ENCODE measurements at places on chromosomes 3 and 15.

GRCh38 chr15:60212536-60212935 lies 185.2 kb downstream of the ANXA2 start:
- DNase-seq, result no peak

- DNase-seq, result no peak
Measured at GRCh38 chr15:49758456-49758855, 137.6 kb downstream of the DTWD1 start.

DNA sequence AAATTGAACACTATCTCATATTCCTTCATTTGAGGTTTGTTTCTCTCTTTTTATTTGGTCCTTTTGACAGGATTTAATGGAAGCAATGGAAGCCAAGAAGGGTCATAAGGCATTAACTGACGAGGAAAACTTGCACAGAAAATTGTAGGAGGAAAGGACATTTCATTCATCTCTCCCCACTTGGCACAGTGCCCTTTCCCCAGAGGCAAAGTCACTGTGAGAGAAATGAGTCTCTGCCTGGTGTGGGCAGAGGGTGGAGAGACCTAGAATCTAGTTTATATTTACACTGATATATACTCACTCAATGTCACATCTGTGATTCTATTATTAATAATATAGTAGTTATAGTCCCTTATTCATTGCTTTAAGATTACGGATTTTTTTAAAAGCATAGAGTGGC lies 324.6 kb upstream of the IL12A start:
- DNase-seq, result no peak

- no peak for DNase-seq
Measured at GRCh38 chr3:128063865-128064264, 11.6 kb downstream of the SEC61A1 start.

DNA sequence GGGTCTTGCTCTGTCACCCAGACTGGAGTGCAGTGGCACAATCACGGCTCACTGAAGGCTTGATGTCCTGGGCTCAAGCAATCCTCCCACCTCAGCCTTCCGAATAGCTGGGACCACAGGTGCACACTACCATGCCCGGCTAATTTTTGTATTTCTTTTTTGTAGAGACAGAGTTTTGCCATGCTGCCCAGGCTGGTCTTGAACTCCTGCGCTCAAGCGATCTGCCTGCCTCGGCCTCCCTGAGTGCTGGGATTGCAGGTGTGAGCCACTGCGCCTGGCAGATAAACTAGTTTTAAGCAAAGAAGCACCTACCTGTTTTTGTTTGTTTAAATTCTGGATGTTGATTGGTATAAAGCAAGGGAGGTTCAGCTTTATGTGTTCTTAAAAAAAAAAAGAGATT lies 170.6 kb upstream of the GOLIM4 start:
- no peak for DNase-seq

GRCh38 chr3:127815641-127816605 lies 6.4 kb downstream of the MGLL start:
- DNase-seq, result no peak

DNA sequence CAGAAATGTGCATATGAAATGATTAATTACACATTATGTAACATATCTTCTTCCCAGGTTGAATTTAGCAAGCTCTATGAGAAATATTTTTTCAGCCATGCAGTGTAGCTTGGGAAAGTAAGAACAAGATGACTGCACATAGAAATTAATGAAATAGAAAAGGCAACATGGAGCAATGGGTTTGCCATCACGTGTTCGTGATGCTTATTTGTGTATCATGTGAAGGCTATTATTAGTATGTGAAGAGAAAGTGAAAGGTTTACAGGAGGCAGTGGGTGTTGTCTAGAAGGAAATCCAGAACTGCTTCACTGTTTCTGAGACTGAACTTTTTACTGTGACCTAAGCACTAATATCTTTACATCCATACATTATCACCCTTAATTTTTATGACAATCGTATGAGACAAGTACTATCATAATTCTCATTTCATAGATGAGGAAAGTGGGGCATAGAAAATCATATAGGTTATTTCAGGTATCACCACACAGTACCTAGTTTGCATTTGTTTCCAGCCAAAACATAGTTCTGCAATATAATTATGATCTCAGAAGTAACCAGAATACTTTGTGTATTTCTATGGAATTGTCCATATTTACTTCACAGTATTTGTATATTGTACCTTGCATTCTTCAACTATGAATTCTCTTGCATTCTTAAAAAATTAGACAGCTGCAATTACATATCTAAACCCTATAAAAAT lies 14.9 kb downstream of the SERPINI1 start:
- no peak for DNase-seq

DNA sequence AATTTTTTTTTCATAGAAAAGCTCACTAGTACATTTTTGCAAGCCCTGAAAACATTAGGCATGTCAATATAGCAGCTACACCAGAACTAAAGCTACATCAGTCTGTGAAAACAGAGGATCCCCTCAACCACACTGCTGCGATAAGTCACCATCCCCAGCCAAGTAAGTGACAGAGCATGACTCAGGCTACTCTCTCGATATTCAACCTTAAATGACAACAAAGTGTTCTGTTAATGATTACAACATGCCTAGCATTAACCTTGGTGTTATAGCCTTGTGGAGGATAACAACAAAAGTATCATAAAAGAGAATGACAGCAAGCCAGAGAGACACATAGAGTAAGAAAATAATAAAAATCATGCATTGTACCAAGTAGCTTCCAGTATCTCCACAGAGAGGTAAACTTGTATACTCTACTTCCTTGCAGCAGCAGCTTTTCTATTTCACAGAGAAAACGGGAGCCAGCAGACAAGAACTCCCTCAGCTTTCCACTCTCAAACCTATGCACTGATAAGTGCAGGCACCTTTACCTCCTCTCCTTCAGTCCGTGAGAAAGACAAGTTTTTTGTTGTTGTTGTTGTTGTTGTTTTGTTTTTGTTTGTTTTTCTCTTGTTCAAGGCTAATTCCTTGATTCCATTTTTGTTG lies 76.6 kb downstream of the GBE1 start:
- no peak for DNase-seq

DNA sequence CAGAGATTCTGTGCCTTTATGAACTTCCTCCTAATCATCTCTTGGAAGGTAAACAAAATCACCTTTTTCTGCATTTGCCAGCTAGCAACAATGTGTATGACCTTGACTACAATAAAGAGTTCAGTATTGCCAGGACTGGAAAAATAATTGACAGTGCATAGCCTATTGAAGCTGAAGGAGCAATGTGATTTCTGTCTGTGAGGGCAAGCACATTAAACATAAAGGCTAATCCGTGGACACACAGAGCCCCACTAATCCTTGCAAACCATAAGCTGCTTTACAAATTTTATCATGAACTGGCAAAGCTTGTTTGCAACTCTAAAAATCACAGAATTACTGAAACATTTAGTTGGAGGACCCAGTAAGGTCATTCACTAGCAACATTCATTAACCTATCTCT lies 563.8 kb downstream of the PYDC2 start:
- no peak for DNase-seq

DNA sequence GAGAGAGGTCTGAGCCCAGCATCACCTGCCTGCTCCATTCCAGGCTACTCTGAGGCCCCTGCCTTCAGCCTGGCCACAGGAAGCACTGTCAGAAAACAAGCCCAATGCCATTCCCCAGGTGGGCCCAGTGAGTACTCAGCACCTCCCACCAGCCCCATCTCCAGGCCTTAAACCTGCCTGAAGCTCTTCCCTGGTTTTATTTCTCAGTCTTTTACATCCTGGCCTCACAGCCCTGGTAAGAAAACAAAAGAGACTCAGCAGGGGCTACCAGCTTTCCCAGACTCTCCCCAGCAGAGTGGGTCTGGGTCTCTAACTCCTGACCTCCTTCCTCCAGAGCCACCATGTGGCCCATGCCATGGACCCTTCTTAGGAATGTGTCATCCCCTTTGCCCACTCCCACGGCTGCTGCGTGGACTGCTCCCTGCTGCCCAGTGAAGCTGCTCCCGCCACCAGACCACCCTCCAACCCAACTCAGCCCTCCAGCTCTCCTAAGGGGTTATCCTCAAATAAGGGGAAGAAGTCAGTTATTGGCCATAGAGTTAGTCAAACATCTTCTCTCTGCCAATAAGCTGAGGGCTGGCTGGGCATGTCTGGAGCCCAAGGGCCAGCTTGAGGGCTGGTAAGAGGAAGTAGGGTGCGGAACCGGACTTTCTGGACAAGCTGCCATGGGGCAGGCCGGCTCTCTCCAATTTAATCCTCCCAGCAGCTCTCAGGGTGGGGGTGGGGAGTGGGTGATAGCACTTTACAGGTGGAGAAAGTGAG lies 116.7 kb upstream of the LINGO1 start:
- no peak for DNase-seq

DNA sequence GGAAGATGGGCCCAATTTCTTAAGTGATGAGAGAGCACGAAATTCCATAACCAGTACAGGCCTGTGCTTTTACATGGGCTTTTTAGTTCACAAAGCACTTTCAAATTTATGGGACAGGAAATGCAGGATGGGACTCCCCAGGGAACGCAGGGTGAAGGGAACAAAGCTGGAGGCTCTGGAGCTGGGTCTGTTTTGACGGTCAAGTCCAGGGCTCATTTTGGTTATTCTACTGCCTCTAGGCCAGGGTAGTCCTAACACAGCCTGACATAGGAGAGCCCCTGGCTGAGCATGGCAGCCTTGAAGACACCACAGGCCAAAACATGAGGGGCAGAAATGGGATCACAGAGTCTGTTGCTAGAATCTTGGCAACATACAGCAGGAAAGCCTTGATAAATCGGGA lies 33.5 kb downstream of the HCLS1 start:
- DNase-seq, result no peak

DNA sequence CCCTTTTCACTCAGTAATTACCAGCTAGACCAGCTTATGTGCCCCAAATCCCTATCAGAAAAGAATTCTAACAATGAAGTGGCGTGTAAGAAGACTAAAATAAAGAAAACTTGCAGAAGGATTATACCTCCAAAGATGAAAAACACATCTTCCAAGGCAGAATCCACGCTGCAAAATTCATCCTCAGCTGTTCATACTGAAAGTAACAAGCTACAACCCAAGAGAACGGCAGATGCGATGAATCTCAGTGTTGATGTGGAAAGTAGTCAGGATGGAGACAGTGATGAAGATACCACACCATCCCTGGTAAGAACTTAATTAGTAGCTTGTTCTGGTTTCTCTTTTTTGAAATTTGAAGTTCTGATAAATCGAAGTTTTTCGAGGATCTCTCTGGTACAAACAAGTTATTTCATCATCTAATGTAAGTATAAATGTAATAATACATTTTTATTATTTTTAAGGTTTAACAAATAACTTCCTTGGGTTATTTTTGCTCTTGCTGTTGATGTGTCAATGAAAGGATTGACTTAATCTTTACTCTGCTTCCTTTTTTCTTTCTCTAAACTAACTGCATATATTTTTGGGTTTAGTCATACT lies 1.4 kb downstream of the WDR76 start:
- DNase-seq, result no peak

- no peak for DNase-seq
Measured at GRCh38 chr15:46556559-46557379, 921.9 kb downstream of the SQOR start.

DNA sequence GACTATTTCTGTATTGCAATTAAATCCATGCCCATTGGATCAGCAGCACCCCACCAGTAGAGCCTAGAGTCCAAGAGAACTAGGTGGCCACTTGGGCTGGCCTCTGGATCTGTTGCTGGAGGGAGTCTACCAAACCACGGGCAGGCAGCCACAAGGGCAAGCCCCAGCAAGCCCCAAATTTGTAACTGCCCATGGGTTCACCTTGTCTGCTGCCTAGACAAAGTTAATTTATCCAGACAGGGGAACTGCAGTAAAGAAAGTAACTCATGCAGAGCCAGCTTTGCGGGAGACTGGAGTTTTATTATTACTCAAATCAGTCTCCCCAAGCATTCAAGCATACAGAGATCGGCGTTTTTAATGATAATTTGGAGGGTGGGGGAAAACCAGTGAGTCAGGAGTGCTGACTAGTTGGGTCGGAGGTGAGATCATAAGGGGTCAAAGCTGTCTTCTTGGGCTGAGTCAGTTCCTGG lies 74.0 kb upstream of the TERB2 start:
- no peak for DNase-seq

- peak; percentile 16 for DNase-seq
Measured at GRCh38 chr3:196712514-196713413, 587 bp downstream of the PIGX start.

DNA sequence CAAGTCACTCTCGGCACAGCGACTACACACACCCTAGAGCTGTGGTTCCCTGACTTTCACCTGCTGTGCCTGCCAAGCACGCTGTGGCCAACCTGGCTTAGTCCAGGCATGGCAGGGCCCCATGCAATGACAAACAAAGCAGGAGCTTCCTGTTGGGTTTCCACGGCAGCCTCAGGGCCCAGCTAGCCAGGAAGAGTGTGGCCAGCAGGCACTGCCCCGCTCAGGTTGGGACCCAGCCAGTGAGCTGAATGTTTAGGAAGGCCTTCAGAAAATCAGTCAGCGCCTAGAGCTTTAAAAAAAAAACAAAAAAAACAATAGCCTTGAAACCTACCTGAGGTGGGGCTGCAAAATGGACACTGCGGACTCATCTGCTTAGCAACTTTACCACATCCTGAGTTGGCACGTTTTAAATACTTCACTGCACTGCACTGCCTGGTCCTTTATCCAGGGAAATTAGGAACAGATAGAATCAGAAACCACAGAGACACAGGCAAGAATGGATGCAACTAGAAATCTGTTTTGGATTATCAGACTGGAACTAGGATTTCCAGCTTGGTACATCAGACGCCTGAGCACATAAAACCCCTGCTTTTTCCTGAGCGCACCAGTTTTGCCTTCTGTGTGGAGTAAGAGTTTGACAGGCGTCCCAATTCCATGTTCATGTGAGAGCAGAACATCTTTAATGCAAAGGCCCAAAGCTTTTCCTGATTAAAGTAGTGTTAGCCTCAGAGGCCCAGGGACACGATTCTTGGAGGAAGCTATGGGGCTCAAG lies 36.2 kb upstream of the LDHAL6B start:
- DNase-seq, result no peak

GRCh38 chr15:99015698-99016568 lies 8.3 kb upstream of the PGPEP1L start:
- no peak for DNase-seq

DNA sequence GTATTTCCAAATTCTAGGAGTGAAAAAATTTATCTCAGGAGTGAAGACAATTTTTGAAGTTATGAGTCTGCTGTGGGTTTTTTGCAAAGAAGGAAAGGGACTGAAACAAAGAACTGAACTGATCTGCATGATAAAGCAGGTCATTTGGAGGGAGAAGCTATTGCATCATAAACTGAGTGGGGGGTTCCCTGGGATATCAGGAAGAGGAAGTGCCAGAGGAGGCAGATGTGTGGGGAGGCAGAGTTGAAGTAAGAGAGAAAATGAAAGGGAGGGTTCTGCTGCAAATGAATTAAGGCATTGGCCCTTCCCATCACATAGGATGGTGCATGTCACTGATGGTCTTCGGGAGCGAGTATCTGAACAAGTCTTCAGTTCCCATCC lies 379.2 kb downstream of the VPS13C start:
- no peak for DNase-seq

GRCh38 chr3:38717355-38718240 lies 68.1 kb upstream of the SCN5A start:
- DNase-seq, result no peak

Data from GDM1 (cell line).